Activated CD4-positive, alpha-beta memory T cell treated with anti-CD3 and anti-CD28 coated beads, Interleukin-2, amount 10 ng/mL, durations not matched to agents 7 days and 5 days (primary cell): ENCODE measurements at places on chromosomes 7 and 10. TPM values are rescaled to one million over a fixed set of nuclear protein-coding genes. Genes with fewer than 3 reads are reported as not detected.

Gene ZNF727
- not detected for total RNA-seq

Gene ZNF777
- total RNA-seq: 11.8 TPM

Gene GIMAP7
- total RNA-seq: 169 TPM

Gene HTR5A
- total RNA-seq: not detected

Gene ASCC1
- 36.2 TPM for total RNA-seq
